ENCODE measurements at places on chromosomes 2 and 18.

GRCh38 chr2:46328291-46328690 is 31.1 kb downstream of the EPAS1 start:
- no peak for DNase-seq

DNA sequence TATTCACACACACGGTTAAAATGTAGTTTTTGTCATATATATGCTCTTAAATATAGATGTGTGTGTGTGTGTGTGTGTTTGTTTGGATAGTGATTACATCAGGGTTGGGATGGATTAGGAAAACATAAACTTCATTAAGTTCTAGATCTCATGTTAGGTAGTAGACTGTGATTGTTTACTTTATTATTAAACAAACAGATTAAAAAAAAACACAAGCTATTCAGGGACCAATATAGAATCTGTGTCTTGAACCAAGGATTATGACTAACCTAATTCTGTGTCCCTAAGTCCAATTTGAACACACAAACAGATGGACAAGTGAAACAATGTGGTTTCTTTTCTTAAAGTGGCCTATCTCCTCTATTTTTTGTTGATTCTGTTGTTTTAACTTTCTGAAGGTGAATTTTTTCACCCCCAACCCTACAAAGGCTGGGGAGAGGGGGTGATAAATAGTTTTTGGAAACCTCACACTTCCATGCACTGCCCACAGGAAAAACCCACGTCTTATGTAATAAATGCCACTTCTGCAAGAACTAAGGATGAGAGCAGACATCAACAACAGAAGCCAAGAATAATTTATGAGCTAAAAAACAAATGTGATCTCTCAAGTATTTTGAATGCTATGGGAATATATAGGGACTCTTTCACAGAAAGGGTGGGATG is 40.7 kb downstream of the IL1R2 start:
- no peak for DNase-seq

DNA sequence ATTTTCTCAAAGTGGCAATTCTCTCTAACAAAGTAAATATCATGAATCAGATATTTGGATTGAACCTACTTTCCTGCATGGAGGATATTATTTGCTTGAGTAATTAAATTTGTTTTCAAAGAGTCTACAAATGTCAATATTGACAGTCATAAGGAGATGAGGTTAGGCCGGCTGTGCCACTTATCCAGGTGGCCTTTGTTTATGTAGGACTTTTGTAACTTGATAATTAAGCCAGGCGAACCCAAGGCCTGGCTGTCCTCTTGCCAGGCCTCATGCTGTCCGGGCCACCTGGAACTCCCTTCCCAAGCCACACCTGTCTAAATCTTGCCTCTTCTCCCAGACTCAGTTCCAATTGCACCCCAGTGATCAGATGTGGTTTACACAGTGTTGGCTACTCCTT is 255.2 kb downstream of the ACKR3 start:
- DNase-seq = no peak

DNA sequence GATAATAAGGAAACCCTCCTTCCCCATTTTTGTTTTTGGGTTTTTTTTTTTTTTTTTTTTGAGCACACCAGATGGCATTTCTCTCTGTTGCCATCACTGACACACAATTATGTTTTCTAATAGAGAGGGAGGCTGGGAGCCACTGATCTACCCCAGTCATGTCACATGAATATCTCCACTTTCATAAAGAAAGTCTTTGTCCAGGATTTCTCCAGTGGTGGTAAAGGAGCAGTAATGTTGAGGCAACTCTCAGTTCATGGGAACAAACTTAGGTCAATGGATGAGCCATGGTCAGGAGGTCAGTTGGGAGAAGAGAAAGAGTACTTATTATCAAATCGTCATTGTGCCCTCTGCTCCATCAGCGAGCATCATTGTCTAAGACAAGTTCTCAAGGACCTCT is 603.7 kb downstream of the ARHGAP15 start:
- DNase-seq = no peak

- no peak for DNase-seq
These were observed 17.5 kb upstream of the PKDCC start for GRCh38 chr2:42030200-42030759.

GRCh38 chr18:70822117-70822516 is 533.3 kb downstream of the SOCS6 start:
- no peak for DNase-seq

DNA sequence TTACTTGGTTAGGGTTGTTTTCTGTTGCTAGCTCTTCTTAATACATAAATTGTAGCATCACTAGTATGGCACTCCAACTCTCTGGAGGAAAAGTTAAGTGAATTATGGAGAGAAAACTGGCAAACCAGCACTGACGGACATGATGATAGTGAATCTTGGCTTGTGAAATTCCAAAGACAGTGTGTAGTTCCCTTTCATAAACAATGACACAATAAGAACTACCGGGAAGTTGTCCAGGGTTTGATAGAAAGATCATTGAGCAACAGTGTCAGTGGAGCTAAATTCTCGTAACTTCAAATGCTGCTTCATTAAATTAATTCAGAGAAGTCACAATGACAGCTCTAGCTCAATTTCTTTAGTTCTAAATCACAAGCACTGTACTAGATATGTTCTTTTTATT is 66.5 kb downstream of the RIT2 start:
- no peak for DNase-seq

- no peak for DNase-seq
These were observed 50.4 kb downstream of the CCDC93 start for GRCh38 chr2:117963446-117963845.

DNA sequence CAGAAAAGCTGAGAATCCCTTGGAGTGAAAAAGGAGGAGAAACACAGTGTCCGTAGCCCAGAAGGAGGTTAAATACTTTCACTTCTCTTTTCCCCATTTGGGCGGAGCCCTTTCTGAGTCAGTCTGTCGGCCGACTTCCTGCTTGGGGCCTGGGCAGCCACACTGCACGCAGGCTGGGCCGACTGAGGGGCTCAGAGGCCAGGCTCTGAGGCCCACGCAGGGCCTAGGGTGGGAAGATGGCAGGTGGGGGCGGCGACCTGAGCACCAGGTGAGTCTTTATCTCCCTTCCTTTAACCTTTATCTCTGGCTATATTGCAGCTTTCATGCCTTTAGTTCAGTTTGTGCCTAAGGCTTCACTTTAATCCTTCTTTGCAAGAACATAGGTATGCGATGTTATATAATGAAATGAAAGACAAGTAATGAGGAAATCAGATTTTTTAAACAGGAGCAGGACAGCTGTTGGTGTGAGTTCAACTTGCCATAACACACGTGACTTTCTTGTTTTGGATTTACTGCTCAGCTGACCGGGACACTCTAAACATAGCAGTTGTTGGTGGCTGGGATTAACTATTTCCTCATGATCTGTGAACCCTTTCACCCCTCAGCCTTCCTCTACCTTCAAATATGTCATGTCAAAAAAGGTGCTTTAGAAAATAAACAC is at the start of gene SP100:
Gene SP100, plus strand, starts transcription at position 141 of the 661 bp plus-strand sequence. Its CDS starts 96 bp downstream, at position 237.
- peak; percentile 76 for DNase-seq

GRCh38 chr2:219916281-219916680 is 288.9 kb downstream of the SLC4A3 start:
- DNase-seq = no peak

DNA sequence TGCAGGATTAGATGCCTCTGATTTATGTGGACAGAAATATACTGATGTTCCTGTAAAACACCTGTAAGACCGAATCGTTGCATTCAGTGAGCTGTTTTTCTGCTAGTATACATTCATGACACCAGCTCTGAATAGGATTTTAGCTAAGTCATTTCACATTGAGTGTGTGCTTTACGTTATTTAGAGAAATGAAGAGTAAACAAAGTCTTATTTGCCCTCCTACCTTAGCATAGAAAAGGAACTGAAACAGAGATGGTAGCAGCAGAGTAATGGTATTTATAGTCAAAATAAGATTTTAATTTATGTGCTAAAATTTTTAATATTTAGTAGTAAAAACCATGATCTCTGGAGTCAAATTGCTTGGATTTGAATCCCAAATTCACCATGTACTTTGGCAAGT is 168.0 kb downstream of the CERS6 start:
- DNase-seq = no peak

DNA sequence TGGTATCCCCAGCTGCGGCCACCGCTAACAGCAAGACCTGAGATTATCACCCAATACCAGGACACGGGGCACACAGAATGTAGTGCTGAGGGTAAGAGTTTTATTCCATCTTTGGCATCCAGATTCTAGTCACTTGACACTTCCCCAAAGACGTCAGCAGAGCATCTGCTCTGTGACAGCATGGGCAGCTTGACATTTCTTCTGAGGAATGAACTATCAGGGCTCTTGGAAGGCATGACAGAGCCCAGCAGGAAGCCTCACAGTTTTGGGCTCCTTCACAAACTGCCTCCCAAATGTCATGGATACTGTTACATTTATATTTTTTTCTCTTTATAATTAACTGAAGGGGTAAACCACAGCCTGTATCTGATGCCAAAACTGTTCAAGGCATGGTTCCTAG is 1010.7 kb downstream of the TDRD15 start:
- DNase-seq = no peak

DNA sequence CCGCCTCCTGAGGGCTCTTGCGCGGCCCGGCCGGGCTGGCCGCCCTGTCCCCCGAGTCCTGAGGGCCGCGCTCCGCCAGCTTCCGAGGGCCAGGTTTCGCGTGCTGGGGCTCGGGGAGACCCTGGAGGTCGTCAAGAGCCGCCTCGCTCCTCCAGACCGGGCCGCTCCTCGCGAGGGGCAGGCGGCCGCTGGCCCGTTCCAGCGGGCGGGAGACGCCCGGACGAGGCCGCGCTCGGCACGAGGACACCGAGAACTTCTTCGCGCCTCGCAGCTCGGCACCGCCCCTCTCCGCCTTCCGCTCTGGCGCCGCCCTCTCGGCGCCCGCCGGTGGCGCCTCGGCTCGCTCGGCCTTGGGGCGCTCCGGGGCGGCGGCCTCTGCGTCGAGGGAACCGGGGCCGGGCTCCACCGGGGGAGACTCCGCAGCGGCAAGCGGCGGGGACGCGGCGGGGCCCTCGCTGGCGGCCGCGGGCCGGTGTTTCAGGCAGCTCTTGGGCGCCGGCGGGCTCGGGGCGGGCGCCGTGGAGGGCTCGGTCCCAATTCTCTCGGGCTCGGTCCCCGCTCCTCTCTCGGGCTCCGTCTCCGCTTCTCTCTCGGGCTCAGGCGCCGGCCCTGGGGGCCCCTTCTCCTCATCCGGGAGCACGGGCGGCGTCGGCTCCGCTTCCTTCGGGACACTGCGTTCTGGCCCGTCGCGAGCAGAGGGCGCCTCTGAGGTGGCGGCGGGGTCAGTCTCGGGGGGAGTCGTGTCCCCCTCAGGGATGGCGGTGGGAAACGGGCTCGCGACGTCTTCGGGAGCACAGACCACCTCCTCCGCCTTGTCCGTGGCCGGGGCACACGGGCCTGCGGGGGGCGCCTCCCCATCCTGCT is 91.6 kb upstream of the MGAT4A start:
- peak; percentile 54 for DNase-seq

DNA sequence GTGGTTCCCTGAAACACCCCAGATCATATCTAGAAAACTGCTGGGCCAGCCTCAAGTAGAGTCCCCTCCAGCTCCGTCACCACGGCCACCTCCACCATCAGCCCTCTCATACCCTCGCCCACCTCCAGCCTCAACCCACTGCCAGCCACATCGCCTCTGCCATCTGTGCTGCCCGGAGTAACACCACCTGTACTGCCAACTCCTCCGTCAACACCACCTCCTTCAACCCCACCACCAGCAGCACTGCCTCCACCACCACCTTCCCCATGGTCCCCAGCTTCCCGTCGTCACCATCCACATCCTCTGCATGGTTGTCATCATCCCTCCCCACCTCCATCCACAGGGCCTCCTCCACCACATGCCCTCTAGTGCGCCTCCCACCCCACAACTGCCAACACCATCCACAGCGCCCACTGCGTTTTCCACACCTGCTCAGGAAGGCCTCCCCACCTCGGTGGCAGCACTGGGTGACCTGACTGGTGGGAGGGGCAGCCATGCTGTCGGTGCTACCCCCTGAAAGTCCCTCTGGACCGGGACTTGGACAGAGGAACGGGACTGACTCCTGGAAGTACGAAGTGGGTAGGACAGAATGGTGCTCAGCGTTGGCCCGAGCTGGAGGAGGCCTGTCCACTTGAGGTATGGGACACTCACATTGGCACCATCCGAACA is 1.6 kb downstream of the SNED1 start:
- DNase-seq = no peak

GRCh38 chr2:147037048-147037447 is 807.8 kb upstream of the ACVR2A start:
- DNase-seq = peak; percentile 12

DNA sequence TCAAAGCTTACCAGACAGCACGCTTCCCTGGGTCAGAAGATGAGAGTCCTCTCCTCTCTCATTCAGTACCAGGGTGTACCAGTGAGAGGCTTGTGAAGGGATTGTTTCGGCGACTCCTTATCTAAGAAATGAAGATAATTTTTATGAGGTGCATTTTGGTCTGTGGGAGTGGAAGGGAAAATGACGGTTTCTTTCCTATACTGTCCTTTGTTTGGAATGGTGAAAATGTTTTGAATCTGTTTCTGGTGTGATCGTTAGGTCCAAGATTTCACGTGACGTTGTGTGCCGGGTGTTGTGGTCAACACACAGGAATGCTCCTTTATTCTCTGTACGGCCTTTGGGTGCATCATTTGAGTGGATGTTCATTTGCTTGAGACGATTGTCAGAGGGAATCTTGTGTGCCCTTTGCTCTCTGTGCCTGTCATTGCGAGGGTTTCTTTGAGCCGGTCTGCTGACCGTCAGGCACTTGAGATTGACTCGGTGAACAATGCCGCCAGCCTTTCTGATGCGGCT is 183.5 kb downstream of the AGAP1 start:
- DNase-seq = no peak

All from central memory CD4-positive, alpha-beta T cell (primary cell).